Activated CD4-positive, alpha-beta T cell treated with anti-CD3 and anti-CD28 coated beads, Interleukin-2, amount 50 U/mL, for 1 hour (primary cell): ENCODE measurements at places on chromosomes 3 and 15.

DNA sequence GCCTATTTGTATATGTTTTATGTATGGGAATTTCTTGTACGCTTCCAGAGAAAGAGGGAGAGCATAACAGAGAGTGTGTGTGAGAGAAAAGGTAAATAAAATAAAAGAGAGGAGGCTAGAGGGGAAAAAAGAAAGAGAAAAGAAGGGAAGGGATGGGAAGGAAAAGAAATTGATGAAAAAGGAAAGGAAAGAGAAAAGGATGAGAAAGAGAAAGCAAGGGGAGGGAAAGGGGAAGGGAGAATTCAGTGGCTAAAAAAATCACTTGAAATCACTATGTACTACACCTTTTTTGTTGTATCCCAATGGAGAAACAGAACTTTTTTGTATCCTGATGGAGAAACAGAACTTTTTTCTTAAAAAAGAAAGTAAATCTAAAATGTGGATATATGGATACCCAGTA lies 165.5 kb upstream of the MBNL1 start:
- no peak for DNase-seq

GRCh38 chr3:126917232-126917804 lies 65.6 kb upstream of the PLXNA1 start:
- no peak for DNase-seq

GRCh38 chr3:66378256-66378655 lies 122.6 kb downstream of the LRIG1 start:
- peak; percentile 55 for DNase-seq

DNA sequence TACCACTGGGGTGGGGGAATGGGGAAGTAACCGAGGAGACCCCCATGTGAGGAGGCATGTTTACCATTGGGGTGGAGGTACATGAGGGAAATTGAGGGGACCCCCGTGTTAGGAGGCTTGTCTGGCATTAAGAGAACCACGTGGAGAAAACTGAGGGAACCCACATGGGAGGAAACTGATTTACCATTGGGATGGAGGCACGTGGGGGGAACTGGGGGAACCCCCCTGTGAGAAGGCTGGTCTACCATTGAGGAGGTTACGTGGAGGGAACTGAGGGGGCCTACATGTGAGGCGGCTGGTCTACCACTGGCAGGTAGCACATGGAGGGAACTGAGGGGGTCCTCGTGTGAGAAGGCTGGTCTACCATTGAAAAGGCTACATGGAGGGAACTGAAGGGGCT lies 159.4 kb downstream of the FBLN2 start:
- no peak for DNase-seq

DNA sequence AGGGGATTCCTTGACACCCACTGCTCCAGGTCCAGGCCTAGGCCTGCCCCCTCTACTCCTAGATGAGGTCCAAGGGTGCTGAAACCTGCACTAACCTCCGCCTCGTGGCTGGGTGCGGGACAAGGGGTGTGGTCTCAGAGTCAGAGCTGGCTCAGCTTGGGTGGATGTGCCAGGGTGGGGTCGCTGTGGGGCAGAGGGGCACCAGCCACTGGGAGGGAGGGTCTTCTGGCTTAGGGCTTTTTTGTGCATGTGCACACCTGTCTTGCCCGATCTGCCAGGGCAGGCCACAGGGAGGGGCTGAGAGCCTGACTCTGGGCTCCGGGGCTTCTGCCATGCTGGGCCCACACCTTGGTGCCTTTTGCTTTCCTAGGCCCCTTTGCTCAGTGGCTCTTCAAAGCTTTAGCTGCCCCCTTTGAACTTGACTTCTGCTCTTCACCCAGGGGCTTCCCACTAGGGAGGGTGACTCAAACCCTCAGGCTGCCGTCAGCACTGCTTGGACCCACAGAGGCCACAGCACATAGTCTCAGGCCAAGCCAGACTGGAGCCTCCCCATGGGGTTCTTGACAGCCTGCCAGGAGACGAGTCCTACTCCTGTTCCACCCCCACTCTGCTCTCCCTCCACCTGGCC lies 73.0 kb downstream of the KLF13 start:
- no peak for DNase-seq

DNA sequence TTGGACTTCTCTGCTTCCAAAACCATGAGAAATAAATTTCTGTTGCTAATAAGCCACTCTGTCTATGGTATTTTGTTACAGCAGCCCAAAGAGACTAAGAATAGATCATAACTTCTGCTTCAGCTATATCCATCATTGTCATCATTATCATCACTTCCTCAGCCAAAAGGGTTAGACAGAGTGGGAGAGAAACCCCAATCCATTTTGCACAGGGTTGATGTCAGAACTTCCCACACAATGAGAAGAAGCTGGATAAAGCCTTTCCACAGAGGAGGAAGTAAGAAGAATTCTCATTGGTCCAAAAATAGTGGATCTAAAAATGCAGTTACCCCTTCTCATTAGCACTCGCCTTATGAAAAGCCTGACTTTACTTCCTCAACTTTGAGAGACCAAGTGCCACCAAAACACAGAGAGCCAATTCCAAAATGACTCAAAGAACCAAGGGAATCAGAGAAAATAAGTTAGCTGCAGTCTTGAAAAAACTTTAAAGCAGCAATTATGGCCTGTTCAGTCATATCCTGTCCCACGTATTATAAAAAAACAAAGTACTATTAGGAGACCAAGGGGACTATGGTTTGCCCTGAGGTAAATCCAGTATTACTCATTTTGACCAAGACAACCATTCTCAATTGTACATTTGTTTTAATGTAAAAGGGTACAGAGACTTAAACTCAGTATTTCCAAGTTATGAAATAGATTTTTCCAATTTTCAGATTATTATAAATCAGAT lies 80.2 kb downstream of the WNT5A start:
- no peak for DNase-seq

GRCh38 chr3:56908004-56908403 lies 106.3 kb upstream of the ARHGEF3 start:
- no peak for DNase-seq

GRCh38 chr3:188214442-188214841 lies 60.5 kb downstream of the LPP start:
- no peak for DNase-seq

GRCh38 chr15:26521130-26521529 lies 251.7 kb downstream of the GABRB3 start:
- no peak for DNase-seq

- no peak for DNase-seq
Measured at GRCh38 chr3:32469151-32469874, 33.3 kb downstream of the CMTM6 start.

GRCh38 chr3:141644931-141645330 lies 93.2 kb upstream of the RNF7 start:
- peak; percentile 62 for DNase-seq

- DNase-seq: no peak
Measured at GRCh38 chr3:133238015-133238414, 161.8 kb upstream of the BFSP2 start.

- peak; percentile 17 for DNase-seq
Measured at GRCh38 chr3:35908366-35909232, 269.3 kb downstream of the ARPP21 start.

- DNase-seq: no peak
Measured at GRCh38 chr3:170829546-170830272, 40.3 kb downstream of the RPL22L1 start.

GRCh38 chr3:69143612-69144011 lies 21.2 kb upstream of the LMOD3 start:
- no peak for DNase-seq

DNA sequence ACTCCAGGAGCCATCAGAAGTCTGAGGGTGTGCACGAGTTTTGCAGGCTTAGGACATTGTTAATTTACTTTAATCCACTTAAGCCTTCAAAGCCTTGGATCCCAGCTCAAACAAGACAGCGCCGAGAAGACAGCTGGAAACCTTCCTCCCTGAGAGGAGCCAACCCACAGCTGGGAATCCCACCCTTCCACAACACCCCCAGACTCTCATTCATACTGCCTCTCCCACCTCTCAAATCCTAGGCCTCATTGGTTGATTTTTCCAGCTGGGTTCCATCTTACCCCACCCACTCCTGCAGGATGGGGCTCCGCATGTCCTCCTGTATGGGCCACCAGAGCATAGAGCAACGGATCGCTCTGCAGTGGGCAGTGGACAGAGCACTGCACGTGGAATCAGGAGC lies 80.4 kb downstream of the SEMA5B start:
- DNase-seq: no peak

DNA sequence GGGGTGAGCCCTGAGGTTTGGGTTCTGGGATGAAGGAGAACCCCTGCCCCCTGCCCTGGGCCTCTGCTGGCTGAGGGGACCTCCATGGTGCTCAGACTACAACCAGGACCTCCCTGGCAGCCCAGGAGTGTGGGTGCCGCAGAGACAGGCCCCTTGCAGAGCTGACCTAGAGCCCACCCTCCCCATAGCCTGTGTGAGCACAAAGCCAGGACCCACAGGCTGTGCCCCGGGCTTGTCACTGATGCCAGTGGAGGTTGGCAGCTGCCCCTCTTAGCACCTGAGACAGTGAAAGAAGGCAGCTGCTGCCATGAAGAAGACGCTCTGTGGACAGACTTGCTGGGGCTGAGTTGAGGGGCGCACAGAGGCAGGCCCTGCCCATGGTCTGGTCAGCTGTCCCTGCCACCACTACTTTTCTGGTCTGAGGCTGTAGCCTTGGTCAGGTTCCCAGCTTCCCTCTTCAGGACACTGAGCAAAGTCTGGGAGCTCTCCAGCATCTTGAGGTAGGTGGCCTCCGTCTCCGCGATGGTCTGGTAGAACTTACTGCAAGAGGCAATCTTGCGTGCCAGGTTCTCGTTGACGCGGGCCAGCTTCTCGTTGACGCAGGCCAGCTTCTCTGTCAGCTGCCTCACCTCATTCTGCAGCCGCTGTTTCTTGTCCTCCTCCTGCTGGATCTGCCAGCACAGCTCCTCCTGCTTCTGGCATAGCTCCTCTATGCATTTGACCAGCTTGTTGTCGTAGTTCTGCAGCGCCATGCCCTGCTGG lies 23.0 kb downstream of the USP4 start:
- DNase-seq: no peak

DNA sequence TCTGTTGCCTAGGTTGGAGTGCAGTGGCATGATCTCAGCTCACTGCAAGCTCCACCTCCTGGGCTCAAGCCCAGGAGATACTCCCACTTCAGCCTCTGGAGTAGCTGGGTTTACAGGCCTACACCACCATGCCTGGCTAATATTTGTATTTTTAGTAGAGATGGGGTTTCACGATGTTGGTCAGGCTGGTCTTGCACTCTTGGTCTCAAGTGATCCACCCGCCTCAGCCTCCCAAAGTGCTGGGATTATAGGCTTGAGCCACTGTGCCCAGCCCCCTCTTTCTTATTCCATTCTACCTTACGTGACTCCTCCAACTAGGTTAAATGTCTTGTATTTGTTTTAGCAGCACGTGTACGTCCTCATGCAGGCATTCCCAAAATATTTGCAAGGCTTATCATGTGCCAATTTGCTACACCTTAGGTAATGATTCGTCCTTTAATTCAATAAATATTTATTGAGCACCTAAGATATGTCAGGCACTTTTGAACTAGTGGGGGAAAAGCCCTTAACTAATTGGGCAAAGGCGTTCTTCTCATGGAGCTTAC lies 14.9 kb upstream of the MAGI1 start:
- no peak for DNase-seq

- DNase-seq: no peak
Measured at GRCh38 chr15:33200903-33201302, 6.4 kb upstream of the FMN1 start.

DNA sequence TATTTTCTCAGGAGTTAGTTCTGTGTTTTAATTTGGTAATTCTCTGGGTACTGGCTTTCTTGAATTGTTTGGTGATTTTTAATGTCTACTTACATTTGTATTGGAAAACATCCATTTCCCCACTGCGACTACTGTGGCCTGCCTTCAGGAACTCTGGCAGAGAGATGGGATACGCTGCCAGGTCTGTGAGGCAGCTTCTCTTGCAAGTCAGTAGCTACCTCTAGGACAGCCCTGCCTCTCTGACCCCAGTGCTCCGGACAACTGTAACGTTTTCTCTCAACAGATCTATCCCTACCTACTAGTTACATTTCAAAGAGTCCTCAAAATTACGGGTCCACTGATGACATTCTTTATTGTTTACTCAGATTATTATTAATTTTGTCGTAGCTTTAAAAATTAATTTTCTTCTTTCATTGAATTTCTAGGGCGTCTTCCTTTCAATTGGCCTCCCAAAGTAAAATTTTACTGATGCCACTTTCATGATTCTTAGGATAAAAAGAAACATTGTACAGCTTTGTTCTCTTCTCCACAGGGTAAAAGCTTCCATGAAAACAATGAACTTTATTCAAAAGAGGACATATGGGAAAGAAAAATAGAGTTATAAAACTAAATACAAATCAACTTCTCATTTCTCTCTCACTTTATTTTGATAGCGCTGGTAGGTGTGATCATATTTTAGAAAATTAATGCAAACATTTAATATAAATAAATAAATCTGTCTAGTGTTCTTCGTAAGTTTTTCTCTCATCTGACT lies 123.2 kb upstream of the GOLGA8J start:
- no peak for DNase-seq

DNA sequence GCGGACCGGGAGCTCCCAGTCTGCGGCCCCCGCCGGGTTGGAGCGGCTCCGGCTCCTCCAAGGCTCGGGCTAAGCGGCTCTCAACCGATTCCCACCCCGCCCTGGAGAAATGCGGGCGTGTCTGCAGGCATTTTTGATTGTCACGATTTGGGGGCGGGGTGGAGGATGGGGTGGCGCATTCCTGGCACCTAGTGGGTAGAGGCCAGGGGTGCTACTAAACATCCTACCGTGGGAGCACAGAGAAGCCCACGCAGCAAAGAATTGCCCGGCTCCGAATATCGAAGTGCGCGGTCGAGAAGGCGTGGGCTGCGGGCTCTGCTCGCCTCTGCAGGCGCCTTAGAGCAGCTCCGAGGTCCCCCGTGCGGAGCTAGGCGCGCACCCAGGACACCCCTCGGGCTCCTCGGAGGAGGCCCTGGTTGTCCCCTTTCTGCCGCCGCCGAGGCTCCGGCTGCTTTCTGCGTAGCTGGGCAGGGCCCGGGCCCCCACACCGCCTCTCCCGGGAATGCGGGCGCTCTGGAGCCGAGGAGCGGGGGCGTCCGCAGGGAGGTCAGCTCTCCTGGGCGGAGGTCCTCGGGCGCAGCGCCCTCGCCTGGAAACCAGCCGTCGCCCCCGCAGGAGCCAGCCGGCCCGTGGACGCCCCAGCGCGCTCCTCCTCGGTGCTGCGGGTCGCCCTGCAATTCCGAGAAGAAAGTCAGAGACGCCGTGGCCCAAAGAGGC lies 16.5 kb upstream of the LAMP3 start:
- peak; percentile 17 for DNase-seq

- DNase-seq: no peak
Measured at GRCh38 chr3:139634111-139634635, 43.6 kb downstream of the NMNAT3 start.

GRCh38 chr3:195105389-195105788 lies 165.6 kb downstream of the XXYLT1 start:
- DNase-seq: no peak
